ENCODE measurements at places on chromosomes 7 and 10.

GRCh38 chr7:5396542-5396941 lies 27.1 kb downstream of the TNRC18 start:
- peak; percentile 32 for ATAC-seq

- no peak for ATAC-seq
These were observed 170.3 kb downstream of the NRP1 start for GRCh38 chr10:33164060-33164709.

GRCh38 chr7:22400150-22400814 lies 43.3 kb upstream of the RAPGEF5 start:
- ATAC-seq = no peak

GRCh38 chr10:116207690-116208089 lies 65.3 kb downstream of the GFRA1 start:
- ATAC-seq = no peak

GRCh38 chr10:1858048-1858447 lies 120.7 kb upstream of the ADARB2 start:
- no peak for ATAC-seq

Measured in activated CD4-positive, CD25-positive, alpha-beta regulatory T cell treated with anti-CD3 and anti-CD28 coated beads, Interleukin-2, amount 50 U/mL, for 24 hours (primary cell).